ENCODE measurements at places on chromosomes 5 and 9. TPM values are rescaled to one million over a fixed set of nuclear protein-coding genes. Genes with fewer than 3 reads are reported as not detected.

- DNase-seq, result no peak
Measured at GRCh38 chr5:95928724-95929253, 32.9 kb downstream of the ELL2 start.

DNA sequence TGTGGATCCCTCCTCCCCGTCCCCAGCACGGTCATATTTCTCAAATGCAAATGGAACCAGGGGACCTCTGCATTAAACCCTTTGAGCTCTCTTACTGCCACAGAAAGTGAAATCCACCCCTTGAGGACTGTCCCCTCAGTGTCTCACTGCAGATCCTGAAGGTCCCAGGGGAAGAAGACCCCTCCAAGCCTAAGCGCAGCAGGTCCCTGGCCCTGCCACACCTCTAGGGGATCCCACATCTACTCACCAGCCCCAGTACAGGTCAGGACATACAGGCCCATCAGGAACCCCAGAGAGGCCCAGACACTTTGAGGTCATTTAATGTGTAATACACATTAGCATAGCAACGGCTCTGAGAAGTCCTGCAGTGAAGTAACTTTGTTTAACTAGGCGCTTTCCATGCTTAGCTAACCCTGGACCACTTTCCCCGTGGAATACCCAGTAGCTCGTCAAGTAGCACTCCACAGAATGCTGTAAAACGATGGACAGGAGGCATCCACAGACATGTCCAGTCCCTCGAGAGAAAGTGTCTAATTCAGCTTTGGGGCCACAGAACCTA, 54.7 kb upstream of the ALDH1B1 start:
- DNase-seq, result no peak

GRCh38 chr5:97026721-97027120, 90.8 kb downstream of the LNPEP start:
- DNase-seq, result no peak

GRCh38 chr5:133256276-133256675, 204.5 kb downstream of the HSPA4 start:
- DNase-seq, result no peak

SV2C gene
- 0.13 TPM for total RNA-seq

SPATA31C1 gene
- total RNA-seq, result not detected
